ENCODE measurements at places on chromosomes 5 and 9.

DNA sequence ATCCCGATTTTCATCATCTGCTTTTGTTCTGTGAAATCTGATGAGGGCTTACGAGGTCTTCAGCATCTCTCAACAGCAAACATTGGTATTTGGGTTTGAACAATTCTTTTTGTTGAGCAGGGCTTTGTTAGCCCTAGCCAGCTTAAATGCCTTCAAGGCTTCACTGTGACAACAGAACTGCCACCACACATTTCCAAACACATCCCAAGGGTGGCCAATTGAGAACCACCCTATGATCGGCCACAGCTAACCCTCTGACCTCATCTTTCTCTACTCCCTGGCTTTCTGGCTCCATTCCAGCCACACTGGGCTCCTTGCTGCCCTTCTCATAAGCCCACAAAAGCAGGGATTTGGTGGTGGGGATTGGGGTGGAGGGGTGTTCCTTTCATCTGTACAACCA is 17.6 kb downstream of the MTX3 start:
- DNase-seq: peak; percentile 33

- no peak for DNase-seq
Observed at GRCh38 chr9:104841601-104842141, 77.7 kb downstream of the NIPSNAP3B start.

GRCh38 chr9:77999231-77999631 is 32.4 kb downstream of the GNAQ start:
- DNase-seq: peak; percentile 27

- DNase-seq: no peak
Observed at GRCh38 chr5:3564827-3565518, 30.7 kb upstream of the IRX1 start.

DNA sequence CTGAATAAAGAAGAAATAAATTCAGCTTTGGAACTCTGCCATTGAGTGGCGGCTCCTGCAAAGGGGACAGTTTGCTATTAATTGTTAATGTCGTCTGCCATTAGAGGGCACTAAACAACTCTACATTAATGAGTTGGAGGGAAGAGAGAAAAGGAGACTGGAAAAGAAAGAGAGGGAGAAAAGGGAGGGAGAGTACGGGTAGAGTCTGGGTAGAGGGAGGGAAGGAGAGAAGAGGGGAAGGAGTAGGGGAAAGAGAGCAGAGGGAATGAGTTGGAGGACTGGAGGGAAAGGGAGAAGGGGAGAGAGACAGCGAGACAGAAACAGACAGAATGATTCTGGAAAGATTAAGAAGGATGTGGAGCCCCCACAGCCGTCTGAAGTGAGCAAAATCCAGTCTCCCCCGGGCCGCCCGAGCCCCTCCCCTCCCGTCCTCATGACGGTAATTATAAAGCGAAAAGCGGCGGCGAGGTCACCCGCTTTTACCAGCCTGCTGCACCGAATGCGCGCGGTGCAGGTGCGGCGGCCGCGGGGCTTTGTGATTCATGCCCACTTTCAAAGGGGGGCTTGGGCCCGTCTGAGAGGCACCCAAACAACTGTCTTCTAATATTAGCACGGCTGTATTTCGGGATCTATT is 1.9 kb upstream of the FST start:
- DNase-seq: peak; percentile 71

- DNase-seq: no peak
Observed at GRCh38 chr5:147465747-147466146, 44.1 kb downstream of the DPYSL3 start.

DNA sequence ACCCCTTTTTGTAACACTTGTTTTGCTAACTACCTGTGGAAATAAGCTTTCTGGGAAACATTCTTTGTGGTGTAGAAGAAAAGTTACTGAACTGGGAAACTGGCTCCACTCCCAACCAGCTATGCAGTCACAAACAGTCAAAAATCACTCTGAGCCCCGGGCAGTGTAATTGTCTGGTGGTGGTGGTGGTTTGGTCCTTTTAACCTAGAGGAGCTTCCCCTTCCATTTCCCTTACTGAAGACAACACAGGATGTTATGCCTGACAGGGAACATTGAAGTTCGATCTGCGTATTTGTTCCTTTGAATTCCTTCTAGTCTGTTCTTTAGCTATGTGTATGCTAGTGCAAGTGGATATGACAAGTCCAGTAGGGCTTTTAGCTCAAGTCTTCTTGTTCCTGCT is 56.8 kb upstream of the TBCA start:
- DNase-seq: no peak

Data from AG10803 (cell line).